SHP77 treated with DMSO at 0.1 percent for 48 hours (cell line): ENCODE measurements at places on chromosomes 2 and 18.

GRCh38 chr2:10920764-10921388 is 9.1 kb downstream of the KCNF1 start:
- DNase-seq, result no peak

DNA sequence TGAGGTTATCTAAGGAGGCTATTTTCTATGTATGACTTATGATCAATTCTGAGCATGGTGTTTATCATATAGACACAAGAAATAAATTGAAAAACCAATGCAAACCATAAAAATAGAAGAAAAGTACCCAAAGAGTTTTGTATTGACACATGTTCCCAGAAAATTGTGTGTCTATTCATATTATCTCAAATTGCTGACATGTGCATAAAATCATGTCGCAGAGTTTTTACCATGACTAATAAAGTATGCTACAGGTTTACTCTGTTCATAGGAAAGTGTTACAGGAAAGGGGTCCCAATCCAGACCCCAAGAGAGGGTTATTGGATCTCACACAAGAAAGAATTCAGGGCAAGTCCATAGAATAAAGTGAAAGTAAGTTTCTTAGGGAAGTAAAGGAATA is 290.7 kb upstream of the NRXN1 start:
- no peak for DNase-seq

- DNase-seq, result no peak
Measured at GRCh38 chr18:63508596-63508995, 31.8 kb downstream of the SERPINB5 start.

GRCh38 chr2:200430017-200430416 is 79.9 kb downstream of the KCTD18 start:
- no peak for DNase-seq

GRCh38 chr2:171651667-171652415 is 35.4 kb upstream of the DYNC1I2 start:
- DNase-seq, result no peak

GRCh38 chr2:73418343-73418742 is 32.7 kb downstream of the ALMS1 start:
- no peak for DNase-seq

DNA sequence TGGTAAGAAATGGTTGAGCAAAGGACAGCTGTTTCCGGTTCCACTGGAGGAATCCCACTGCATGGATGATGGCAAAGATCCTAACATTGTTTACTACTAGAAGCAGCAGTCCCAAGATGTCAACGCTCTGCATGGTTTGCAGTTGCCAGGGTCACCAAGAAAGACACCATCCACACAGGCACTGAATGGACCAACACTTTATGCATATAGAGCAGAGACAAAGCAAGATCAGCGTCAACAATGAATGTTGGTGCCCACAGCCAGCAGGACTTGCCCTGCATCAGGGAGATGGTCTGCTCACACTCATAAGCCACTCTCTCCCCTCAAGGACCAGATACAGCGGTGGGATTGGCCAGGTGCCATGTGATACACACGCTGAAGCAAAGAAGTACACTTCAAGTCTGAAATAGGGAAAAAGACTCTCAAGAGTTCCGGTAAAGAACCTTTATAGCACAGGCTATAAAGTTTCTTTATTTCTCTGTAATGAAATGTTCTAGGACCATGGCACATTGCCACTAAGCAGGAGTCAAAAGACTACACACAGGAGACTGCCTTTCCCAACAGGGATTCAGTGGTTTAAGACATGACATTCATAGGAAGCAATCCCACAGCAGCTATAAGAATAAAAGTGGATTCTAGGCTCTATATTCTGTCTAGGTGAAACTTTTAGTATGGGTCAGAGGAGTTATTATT is 133.2 kb upstream of the EPHA4 start:
- no peak for DNase-seq

GRCh38 chr2:223214394-223215253 is 162.6 kb downstream of the KCNE4 start:
- DNase-seq, result no peak

DNA sequence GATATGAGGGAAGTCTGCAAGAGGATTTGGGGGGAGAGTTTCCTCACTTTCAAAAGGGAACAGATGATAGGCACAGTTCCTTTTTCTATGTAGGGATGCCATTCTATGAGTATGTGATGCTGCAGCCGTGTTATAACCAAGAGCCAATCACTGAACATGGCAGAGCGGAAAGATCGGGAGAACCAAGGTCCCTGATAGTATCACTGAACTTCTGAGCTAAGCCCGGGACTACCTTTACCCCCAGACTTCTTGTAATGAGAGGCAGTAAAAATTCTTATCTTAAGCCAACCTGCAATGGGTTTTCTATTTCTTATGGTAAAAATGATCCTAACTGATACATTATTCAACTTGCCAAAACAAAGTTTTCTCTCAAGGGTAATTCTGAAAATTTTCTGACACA is 21.6 kb upstream of the SLC1A4 start:
- DNase-seq, result no peak

- no peak for DNase-seq
Measured at GRCh38 chr2:106065268-106065982, 128.7 kb downstream of the UXS1 start.

DNA sequence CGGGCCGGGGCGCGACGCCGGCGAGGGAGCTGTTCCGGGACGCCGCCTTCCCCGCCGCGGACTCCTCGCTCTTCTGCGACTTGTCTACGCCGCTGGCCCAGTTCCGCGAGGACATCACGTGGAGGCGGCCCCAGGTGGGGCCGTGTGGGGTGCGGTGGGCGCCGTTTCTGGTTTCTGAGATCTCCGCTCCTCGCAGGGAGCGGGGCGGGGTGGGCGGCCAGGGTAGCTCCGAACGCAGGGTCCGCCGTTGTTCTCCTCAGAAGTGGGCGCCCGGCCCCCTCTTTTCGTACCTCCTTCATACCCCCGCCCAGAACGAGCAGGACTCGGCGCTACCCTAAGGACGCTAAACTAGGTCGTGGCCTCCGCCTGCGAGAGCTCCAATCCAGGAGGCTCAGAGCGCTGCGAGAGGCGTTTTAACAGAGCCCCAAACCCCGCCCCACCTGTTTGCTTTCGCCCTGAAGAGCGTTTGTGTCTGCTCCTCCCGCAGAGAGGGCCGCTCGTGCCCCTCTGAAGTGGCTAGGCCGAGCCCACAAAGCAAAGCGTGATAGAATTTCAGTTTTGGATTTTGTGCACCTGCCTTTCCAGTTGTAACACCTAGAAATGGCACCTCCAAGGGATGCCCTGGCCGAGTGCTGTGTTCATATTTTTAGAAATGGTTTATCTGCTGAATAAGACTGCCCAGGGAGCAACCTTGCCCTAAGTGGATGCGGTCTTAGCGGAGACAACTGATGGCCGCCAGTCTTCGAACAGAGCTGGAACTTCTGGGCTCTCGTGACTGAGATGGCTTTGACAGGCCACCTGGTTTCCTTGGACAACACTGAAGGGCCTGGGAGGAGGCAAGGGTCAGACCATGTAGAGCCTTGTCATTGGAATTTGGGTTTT is 626 bp downstream of the CAPN10 start:
- peak; percentile 17 for DNase-seq

DNA sequence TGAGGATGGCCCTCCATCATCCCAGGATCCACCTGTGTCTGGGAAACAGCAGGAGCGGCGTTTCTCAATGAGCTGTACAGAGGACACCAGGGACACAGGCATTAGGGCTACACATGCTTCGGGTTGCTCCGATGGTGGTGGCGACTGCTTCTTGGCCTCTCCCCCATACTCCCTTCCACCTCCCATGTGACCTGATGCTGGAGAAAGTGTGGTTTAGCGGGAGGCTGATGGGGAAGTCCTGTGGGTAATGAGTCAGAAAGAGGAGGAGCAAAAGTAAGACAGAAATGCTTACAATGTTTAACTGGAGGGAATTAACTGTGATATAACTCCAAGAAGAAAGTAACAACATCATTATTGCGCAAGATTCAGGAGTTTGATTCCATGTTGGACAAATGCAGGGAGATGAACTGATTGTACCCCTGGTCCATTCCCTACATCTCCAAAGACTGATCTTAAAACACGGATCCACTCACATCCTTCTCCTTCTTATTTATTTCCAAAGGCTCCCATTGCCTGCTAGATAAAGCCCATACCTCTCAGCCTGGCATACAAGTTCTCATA is 186.6 kb downstream of the NRP2 start:
- DNase-seq, result no peak

- no peak for DNase-seq
Measured at GRCh38 chr2:8728305-8729015, 46.6 kb downstream of the ID2 start.

DNA sequence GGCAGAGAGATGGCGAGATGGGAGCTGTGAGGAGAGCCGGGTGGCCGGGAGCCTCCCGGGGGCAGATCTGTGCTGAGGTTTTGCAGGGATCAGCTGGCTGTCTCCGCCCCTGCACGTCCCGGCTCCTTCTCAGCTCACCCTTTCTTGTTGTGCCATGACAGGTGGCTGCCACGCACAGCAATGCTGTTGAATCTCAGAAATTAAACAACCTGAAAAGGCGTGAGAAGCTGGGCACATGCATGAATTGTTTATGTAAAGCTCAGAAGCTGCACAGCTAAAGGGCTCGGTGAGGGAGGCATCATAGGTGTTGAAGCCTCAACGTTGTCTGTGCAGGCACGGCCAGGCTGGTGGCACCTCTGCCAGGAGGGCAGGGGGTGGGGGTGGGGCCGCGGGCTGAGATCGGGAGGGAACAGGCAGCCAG is 858 bp upstream of the RTP5 start:
- no peak for DNase-seq

DNA sequence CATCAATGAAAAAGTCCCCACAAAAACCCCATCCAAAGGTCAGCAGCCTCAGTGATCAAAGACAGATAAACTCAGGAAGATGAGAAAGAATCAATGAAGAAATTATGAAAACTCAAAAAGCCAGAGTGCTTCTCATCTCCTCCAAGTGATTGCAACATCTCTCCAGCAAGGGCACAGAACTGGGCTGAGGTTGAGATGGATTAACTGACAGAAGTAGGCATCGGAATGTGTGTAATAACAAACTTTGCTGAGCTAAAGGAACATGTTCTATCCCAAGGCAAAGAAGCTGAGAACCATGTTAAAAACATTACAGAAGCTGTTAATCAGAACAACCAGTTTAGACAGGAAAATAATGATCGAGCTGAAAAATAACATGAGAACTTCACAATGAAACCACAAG is 442.8 kb upstream of the SYT4 start:
- no peak for DNase-seq

GRCh38 chr2:15302154-15302553 is 259.0 kb downstream of the NBAS start:
- DNase-seq, result no peak

GRCh38 chr2:233047667-233048066 is 12.5 kb upstream of the INPP5D start:
- no peak for DNase-seq

DNA sequence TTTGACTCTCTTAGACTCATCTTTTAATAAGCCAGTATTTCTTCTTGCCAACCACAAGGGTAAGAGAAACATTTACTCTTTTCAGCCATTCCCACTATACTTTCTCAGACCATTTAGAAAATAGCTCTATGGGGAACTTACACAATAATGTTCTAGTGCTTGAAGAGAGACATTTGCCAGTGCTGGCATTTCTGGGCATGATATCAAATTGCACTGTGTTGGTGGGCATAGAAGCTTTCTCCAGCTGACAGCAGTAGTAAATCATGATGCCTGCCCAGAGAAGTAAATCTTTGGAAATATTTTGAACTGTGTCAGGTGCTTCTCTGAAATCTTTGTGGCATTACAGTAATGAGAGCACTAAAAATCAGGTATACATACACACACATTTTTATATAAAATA is 346.6 kb downstream of the CBLN2 start:
- DNase-seq, result no peak

DNA sequence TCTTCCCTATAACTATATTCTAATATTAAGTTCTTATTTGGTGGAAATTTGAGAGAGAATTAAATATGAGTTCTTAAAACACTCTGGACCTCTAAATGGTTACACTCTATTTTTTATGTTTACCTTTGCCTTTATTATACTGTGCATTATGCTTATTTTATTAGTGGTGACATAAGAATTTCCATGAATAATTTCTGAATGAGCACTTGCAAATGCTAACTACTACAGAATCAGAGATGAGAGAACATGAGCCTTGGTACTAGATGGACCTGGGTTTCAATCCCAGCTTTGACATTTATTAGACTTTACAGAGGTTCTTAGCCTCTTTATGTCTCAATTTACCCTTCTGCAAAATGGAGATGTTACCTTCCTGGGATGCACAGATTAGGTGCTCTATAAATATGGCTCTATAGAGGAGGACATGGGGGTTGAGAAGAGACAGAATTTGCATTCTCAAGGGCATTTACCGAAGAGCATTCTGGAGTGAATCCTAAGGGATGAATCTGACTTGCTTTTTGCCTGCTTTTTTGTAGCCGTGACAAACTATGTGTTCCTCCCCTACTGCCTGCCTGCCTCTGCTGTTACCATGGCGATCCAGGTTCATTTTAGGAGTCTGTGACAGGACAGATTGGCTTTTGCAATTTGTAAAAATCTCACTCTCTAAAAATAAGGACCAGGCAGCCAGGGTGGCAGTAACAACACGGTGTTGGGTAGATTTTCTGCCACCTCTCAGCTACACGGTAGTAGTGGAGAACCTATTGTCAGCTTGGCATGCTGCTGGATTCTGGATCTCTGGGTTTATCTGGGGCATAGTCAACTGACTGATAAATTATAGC is 20.7 kb upstream of the CNRIP1 start:
- DNase-seq, result no peak

DNA sequence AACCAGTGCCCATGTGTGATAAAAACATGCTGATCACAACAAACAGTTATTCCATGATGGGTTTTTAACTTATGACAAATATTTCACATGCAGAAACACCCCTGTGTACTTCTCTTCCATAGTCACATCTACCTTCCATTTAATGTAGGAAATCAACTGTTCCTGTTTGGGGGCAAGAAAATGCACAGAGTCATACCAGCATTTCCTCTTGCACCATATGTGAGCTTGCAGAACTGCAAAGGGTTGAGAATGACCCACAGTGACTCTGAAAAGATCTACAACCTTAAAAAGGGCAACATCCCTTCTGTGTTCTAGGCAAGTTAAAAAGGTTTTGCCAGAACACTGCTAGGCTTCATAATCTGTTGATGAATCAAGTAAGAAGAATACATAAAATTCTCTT is 9.9 kb downstream of the BMP10 start:
- no peak for DNase-seq

DNA sequence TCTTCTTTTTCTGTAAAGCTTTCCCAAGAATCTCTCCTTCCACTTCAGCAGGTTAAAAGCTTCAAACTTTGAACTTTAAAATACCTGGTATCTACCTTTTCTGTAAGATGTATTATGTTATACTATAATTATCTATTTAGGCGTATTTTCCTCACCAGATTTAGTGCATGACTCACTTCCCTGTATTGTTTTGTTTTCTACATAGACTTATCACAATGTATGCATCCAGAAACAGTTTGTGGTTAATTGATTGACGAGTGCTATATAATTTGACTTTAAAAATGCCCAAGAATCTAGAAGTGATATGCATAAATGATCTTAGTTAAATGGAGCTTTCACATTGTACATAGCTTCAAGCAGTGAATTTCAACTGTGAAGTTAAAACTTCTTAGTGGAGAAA is 473.9 kb upstream of the CDH2 start:
- no peak for DNase-seq
